Pons (tissue), 1 donor: ENCODE measurements at places on chromosomes 2 and 18.

- DNase-seq: no peak
These were observed 42.9 kb downstream of the PLA2R1 start for GRCh38 chr2:160019374-160020090.

DNA sequence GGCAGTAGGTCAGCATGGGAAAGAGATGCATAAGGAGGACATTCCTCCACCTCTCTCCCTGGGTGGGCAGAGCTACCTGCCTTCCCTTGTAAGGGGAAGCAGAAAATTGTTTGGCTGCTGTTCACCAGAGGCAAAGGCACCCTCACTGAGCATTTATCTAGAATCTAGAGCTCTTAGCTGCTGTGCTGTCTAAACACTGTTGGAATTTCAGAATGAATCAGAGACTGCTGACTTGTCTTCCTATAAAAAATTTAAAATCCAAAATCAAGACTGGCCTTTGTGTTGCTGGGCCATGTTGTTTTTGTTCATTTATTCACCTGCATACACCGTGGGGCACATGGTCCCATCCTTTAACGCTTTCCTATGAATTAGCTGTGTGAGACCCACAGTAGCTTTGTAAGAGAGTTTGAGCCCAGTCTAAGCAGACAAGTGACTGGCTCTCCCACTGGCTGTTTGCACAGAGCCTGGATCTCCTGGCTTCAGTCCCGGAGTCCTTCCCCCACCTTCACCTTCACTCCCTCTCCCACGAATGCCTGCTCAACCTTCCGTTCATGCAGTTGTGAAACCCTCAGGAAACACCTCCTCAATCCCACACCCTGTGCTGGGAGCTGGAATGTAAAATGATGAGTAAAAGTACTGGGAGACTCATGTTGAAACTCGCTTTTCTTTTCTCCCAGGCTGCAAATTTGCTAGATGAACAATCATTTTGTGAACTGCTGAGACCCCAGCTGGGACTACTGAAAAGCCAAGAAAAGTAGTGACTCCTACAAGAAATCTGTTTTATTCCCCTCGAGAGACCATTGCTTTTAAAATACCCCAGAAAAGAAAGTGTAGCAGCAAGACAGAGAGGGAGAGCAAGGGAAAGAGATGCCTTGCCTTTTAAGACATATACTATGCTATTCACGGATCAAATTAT is 76.2 kb downstream of the FAM168B start:
- DNase-seq: no peak

DNA sequence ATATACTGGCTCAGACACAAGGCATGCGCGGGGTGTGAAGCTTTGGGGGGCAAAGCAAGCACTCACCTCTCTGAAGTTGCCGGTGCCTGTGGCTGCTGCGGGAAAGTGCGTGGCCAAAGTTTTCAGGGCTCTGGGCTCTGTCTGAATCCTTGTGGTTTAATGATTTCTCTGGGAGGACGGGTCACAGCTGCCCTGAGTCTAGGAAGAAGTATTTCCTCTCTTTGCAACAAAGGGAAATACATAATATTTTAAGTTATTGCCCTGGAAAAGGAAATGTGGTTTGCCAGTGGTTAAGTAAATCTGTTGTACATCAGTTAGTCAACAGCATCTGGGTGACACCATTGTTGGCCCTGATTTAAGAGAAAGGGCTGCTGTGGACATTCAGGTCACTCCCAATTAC is 56.7 kb upstream of the ZDBF2 start:
- no peak for DNase-seq

GRCh38 chr2:8090748-8091700 is 590.8 kb upstream of the ID2 start:
- no peak for DNase-seq
